ENCODE measurements at places on chromosomes 5 and 9. TPM values are rescaled to one million over a fixed set of nuclear protein-coding genes. Genes with fewer than 3 reads are reported as not detected.

DNA sequence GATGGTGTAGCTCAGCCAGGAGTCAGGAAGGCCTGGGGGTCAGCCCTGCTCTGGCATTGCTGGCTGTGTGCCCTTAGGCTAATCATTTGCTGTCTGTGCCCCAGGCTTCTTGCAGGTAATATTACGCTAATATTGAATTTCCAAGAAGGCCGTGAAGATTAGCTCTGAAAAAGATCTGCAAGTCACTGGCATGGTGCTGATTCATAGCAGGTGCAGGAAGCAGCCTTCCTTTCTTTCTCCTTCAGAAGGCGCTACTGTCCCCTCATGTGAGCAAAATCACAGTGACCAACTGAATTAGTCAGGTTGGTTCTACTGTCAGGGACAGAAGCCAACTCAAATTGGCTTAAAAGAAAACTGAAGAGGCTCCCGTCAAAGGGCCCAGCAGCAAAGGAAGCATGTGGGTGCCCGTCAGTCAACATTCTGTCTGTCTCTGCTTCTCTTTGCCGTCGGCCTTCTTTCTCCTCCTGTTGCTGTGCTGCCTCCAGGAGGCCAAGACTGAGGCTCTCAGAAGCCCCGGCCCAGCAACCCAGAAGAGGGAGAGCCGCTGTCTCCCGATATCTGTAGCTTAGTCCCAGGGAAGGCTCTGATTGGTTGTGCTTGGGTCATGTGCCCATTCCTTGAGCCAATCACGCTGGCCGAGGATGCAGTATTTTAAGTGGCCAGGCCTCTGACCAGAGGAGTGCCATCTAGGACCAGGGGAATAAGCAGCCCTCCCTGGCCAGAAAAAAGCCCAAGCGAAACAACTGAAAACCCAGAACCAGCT is 67.8 kb upstream of the NEURL1B start:
- DNase-seq = no peak

DNA sequence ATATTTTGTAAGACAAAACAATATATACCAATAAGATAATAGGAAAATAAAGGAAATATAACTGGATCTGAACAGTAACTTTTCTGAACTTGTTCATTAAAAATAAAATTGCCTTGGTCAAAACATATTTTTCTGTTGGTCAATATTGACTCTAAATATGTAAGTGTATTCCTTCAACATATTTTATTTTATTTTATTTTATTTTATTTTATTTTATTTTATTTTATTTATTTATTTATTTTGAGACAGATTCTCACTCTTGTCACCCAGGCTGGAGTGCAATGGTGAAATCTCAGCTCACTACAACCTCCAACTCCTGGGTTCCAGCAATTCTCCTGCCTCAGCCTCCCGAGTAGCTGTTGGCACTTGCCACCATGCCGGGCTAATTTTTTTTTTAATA is 571.0 kb downstream of the NR2F1-AS1 start:
- no peak for DNase-seq

The PCDHB10 gene
- total RNA-seq = 1.4 TPM

DNA sequence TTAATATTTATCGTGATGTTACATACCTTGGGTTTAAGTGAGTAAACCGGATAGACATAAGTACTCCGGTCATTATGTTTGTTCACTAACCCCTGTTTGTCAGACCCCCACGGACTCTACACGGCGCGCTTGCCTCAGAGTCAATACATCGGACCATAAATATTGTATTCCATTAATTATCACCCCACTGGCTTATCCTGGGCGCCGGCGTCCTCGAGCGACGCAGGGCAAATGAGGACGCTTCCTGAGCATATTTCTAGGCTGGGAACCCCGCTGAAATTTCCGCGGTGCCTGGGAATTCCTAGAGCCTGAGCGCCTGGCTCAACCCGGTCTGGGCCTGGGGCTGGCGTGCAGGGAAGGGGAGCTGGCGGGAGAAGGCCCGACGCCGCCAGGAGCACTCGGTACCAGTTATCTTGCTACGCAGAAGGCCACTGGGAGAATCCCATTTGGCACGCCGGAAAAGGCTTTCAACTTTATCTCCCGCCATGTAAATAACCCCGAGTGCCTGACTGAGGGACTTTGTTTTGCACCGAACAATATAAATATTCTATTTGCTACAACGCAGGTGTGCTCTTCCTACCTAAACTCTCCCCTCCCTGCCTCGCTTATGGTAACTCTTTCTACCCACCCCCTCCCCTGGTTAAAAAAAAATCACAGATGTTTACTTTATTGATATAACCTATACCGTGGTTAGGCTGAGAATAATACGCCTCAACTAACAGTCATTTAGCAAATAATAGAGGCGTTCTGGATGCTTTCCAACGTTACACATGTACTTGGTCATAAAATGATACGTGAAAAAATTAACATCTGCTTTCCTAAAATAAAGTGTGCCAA is 19.4 kb downstream of the NR2F1 start:
- no peak for DNase-seq

All from mesenteric fat pad (tissue), 1 donor.